ENCODE measurements at places on chromosomes 13 and 19.

GRCh38 chr19:42403586-42403985, 13.5 kb upstream of the CNFN start:
- DNase-seq, result no peak

DNA sequence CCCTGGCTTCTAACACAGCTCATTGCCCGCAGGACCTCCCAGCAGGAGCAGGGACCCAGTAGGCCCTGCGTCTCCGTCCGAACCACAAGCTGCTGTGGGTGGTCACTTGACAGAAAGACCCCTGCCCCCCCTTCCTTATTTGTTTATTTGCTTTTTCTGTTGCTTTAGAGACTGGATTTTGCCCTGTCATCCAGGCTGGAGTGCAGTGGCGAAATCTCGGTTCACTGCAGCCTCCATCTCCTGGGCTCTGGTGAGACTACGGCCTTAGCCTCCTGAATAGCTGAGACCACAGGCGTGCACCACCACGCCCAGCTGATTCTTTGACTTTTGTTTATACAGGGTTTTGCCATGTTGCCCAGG, 7.6 kb upstream of the PTBP1 start:
- no peak for DNase-seq

GRCh38 chr19:54345938-54346386, 7.0 kb upstream of the LILRA4 start:
- DNase-seq, result no peak

DNA sequence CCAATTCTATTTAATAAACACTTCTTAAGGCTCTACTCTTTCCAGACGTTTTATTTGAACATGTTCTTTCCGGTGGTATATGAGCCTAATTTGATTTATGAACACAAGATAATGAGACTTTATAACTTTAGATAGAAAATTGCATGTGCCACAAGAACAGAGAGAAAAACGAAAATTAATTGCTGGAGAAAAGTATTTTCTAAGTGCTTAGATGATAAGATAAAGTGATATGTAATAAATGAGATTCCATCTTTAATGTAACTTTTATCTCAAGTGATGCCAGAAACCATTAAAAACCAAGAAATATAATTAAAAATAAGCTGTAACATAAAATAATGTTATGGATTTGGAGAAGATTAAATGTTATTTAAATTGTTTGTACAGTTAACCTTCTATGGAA, 33.2 kb upstream of the KL start:
- no peak for DNase-seq

- DNase-seq, result no peak
Observed at GRCh38 chr13:75194717-75195462, 287.1 kb downstream of the TBC1D4 start.

All from omental fat pad (tissue), 4 donors.